ENCODE measurements at places on chromosomes 16 and 17.

DNA sequence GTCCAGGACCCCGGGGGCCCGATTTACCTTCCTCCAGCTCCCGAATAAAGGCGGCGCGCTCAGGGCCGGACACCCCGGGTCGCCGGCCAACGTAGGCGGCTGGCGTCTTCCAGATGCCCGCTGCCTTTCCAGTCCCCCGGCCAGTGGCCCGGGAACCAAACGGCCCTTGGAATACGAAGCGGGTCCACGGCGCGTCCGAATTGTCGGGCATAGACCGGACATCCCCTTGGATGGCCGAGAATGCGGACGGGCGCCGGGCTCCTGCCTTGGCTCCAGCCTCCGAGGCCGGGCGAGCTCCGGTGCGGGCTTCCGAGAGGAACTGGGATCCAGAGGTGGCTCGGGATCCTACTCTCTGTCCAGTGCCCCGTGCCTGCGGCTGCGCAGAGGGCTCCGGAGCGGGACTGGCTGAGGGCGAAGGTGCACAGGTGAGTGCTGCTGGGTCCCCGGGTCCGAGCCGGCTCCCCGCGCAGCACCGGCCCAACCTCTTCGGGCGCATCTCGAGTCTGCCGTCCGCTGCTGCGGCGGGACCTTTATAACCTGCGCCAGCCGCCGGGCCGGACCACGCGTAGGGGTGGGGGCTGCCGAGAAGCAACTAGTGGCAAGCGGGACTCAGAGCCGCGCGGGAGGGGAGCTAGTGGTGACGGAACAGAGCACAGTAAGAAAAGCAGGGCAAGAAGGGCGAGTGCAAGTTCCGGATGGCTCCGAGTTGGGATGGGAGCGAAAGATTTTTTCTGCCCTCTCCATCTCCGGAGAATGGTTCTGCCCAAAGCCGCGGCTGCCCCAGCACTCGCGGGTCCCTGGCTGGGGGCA is at the start of gene HAP1:
Gene HAP1 (minus strand): TSS at position 505 of the 810 bp plus-strand sequence. CDS start 9 bp downstream, at position 496.
- peak; percentile 44 for DNase-seq

DNA sequence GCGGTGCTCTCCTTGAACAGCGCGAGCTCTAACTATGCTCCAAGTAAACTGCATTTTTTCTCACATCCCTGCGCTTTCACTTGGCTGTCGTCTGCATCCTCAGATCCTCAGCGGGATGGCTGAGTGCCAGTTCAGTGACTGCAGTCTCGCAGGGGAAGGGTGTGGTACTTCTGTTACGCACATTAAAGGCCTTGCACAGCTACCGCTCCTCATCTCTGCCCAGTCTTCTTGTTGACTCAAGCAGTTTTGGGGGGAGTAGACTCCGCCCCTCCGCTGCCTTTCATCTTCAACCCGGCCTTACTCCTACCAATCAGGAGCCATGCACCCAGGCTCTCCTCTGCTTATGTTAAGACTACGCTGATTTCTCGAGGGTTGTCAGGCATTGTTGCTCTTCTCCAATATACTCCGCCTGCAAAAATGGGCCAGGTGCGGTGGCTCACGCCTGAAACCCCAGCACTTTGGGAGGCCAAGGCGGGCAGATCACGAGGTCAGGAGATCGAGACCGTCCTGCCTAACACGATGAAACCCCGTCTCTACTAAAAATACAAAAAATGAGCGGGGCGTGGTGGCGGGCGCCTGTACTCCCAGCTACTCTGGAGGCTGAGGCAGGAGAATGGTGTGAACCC is 10.0 kb downstream of the ATP5PD start:
- no peak for DNase-seq

DNA sequence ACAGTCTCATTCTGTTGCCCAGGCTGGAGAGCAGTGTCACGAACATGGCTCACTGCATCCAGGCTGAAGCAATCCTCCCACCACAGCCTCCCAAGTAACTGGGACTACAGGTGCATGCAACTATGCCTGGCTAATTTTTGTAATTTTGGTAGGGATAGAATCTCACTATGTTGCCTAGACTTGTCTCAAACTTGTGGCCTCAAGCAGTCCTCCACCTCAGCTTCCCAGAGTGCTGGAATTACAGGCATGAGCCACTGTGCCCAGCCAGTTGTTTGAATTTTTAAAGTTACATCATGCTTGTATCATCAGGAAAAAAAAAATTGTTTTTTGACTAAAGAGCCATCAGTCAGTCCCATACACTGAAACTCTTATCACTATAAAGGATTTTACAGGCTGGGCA is 17.1 kb upstream of the VPS4A start:
- DNase-seq = no peak

- no peak for DNase-seq
Measured at GRCh38 chr17:78304549-78305037, 55.3 kb downstream of the SOCS3 start.

DNA sequence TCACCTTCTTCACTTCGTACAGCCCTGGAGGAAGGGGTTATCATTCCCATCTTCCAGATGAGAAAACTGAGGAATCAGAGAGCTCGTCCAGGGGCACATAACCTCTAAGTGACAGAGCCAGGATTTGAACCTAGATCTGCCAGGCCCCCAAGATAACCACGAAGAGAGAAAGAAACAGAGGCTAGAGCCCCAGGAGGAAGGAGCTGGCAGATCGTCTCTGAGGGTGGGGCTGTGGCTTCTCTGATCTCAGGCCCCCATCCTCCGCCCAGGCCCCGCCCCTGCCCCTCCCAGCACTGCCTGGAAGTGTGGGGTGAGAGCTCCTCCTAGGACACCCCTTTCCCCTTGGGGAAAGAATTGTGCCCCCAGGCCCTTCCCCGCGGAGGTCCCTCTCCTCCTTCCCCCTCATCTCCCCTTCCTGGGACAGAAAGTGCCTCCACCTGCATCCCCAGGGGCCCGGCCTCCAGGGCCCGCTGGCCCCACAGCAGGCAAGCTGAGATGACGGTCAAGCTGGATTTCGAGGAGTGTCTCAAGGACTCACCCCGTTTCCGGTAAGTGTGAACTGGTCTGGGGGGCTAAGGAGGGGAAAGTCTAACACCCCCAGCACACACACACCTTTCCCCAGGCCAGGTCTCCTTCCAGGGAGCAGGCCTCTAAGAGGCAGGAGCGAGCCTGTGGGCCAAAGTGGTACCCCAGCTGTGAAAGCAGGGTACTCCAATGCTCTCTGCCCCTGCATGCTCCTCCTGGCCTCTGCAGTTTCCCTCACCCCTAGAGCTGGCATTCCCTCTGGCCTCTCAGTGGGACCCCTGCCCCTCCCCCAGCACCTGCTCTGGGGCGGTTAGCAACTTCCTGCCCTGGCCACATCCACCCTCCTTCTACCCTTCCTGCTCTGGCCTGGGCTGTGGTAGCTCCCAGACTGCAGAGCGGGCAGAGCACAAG is at the start of gene ACAP1:
Gene ACAP1 (plus strand): TSS at position 290 of the 936 bp plus-strand sequence. CDS start 206 bp downstream, at position 496.
- no peak for DNase-seq

GRCh38 chr16:68345351-68345810 is 34.6 kb downstream of the PRMT7 start:
- no peak for DNase-seq

DNA sequence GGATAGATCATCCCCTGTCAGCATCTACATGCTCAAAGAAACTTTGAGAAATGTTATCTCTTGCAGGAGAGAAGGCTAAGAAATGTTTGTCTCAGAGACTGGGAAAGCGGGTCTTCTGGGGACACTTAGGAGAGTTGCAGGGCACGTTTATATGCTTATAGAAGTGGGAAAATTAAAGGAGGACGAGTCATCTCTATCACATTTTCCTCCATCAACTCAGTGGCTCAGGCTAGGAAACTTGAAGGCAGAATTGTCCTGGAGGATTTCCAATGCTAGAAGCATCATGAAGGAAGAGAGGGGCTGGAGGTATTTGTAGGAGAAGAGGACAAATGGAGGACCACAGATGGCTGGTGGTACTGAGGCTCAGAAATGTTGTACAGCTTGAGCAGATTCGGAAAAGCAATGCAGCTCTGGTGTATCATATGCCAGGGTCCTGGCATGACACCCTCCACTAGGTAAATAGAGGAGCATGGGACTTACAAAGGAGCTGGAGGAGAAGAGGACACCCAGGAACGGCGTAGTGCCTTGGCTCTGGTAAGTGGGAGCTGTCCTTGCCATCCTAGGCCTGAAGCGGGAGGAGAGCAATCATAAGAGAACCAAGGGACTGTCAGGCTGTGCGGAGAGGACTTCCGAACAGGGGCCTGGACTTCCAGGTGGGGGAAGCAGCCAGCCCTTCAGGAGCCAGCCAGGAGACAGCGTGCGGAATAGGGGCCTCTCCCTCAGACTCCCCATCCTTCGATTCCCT is 4.5 kb upstream of the HS3ST3B1 start:
- DNase-seq = no peak

GRCh38 chr17:7001318-7001961 is 5.6 kb downstream of the ALOX12 start:
- DNase-seq = peak; percentile 24
